ENCODE measurements at places on chromosomes 7 and 10.

GRCh38 chr7:157877298-157878090 lies 540.7 kb downstream of the DNAJB6 start:
- DNase-seq: no peak

DNA sequence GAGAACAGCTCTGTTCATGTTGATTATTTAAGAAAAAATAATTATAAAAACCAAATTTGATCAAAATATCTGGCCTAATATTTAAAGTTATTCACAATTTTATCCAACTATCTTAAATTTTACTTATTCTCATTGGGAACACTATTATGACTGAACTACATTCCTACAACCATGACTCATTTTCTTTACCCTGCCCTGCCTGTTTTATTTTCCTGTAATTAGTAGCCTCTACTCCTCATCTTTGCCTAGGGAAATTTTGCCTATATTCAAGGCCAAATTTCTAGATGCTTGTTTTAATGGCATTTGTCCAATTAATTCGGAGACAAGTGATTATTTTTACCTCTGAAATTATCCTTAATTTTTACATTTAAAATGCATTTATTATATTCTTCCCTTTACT lies 289.7 kb upstream of the TMEM229A start:
- no peak for DNase-seq

DNA sequence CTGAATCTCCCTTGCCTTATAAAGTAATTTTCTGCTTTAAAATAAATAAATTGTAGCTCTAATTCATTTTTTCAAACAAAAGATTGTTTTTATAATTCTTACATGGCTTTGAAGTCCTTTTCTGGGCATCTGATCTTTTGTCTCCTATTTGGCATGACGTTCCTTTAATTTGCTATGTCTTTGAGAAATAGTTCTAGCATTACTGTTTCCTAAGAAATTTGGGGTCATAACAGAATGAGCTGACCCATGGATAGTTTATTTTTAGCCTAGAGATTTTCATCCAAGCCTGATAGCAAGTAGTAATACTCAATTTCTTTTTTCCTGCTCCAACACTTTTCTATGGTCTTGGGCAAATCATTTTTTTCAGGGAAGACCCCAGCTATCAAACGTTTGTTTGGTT lies 31.4 kb downstream of the CCDC71L start:
- DNase-seq: peak; percentile 55

DNA sequence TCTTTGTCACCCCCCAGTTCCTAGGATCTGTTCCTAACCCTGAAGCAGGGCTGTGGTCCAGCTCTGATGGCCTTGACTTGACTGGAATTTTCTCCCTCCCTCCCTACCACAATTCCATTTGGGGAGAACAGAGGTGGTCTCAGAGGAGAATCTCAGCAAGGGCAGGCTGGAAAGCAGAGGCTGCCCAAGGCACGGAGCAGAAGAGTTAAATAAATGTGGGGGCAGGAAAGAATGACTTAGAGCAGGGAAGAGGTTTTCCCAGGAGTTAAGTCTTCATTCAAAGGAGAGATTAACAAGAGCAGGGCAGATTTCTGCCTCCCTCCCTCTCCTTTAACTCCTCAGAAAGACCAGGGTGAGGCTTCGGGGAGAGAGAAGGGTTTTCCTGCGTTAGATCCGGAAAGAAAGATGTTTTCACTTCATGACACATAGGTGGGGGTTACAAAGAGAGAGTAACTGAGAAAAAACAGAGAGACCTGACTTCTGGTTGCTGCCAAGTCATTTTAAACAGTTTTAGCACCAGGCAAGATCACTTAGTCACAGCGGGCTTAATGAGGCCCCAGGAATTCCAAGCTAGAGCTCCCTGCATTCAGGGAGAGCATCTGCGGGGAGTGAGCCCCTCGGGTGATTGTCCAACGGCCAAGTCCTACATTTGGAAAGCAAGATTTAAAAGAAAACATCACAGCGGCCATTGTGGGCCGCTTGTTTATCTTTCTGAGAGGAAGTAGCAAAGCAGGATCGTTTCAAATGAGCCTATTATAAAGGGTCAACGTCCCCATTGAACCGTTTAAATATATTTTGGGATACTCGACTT lies 78.7 kb downstream of the ARHGAP22 start:
- peak; percentile 94 for DNase-seq

Measured in fibroblast of upper back skin (primary cell).